ENCODE measurements at places on chromosomes 2 and 18.

GRCh38 chr2:1060372-1060771 lies 109.7 kb downstream of the SNTG2 start:
- DNase-seq, result no peak

DNA sequence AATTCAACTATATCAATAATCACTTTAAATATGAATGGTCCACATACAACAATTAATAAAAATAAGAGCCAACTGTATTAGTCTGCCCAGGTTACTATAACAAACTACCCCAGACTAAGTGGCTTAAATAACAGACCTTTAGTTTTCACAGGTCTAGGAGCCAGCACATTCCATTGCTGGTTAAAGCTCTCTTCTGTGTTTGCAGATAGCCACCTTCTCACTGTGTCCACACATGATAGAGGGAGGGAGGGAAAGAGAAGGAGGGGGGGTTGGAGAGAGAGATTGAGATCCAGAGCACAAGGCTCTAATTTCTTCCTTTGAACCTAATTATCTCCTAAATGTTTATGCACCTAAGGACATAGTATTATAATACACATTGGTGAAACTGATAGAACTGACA lies 267.8 kb upstream of the NXPH2 start:
- no peak for DNase-seq

- no peak for DNase-seq
Measured at GRCh38 chr2:8289111-8289510, 392.7 kb upstream of the ID2 start.

- DNase-seq, result no peak
Measured at GRCh38 chr2:70515938-70516337, 37.7 kb downstream of the TGFA start.

- DNase-seq, result no peak
Measured at GRCh38 chr2:20184067-20184938, 40.6 kb downstream of the SDC1 start.

DNA sequence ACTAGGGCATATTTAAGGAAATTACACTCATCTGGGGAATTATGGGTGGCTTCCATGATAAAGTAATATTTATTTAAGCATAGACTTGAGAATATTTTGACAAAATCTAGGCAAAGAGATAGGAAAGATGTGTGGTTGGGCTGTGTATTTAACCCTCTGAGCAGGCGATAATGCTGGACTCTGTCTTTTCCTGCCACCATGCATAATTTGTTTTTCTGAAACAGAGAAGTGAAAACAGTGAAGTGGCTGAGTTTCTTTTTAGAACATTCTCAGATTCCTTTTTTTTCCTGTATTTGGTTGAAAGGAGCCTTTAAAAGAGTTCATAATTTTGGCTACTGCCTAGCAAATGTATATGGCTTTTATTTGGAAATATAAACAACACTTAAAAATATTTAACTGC lies 104.8 kb upstream of the CDH19 start:
- no peak for DNase-seq

DNA sequence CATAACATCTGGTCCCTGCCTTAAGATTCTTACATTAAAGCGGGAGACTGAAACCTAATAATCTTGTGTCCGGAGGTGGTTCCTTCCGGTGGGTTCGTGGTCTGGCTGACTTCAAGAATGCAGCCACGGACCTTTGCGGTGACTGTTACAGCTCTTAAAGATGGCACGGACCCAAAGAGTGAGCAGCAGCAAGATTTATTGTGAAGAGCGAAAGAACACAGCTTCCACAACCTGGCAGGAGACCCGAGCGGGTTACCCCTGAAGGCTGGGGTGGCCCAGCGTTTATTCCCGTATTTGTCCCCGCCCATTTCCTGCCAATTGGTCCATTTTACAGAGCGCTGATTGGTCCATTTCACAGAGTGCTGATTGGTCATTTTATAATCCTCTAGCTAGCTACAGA lies 122.3 kb upstream of the SIX2 start:
- no peak for DNase-seq
